ENCODE measurements at places on chromosomes 4 and X.

DNA sequence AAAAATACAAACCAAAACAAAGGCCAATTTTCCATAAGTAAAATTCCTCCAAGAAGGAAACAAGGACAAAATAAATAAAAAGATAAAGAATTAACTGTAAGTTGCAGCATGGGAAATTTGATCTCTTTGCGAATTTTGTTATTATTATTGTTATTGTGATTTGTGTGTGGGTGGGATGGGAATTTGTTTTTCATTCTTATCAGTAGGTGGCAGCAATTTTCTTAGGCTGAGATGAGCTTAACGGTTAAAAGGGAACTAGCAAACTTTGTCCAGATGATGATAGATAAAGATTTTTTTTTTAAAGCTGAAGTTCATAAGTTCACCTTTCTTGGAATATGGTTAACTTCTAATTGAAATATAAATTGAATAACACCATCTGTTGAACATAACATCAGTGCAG lies 83.2 kb upstream of the IL1RAPL2 start:
- no peak for DNase-seq

GRCh38 chr4:73892966-73893365 lies 23.8 kb downstream of the CXCL1 start:
- DNase-seq, result no peak

DNA sequence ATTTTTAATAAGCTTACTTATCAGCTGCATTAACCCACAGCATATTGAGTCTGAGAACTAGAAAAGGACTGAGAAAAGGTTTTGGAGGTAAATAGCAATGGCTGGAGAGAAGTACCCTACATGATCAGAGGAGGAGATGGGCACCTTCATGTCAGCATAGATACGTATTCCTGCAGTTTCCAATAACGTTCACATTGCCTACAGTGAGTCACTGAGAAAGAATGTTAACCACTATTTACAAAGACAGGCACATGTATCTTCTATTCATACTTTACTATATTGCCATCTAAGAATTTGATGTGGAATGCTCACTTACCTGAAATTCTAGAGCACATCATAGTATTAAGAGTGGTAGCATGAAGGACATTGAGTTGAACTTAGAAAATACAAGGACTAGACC lies 92.5 kb downstream of the TLL1 start:
- peak; percentile 39 for DNase-seq

GRCh38 chrX:18390941-18391538 lies 34.4 kb upstream of the CDKL5 start:
- peak; percentile 40 for DNase-seq

GRCh38 chr4:81454948-81455347 lies 16.8 kb downstream of the RASGEF1B start:
- no peak for DNase-seq

DNA sequence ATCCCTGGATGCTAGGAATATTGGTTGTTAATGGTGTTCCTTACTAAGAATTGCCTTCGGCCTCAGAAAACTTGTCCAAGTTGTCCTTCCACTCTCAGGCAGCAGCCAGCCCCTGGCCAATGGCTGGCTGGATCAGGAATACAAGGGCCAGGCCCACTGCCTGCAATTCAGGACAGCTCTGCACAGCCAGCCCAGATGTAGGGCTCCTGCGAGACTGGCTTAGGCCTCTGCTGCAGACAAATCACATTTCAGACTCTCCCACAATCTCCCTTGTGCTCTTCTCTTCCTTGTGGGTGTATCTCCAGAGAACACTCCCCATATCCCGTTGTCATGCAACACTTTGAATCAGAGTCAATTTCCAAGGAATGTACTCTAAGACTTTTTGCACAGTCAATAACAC lies 747.6 kb upstream of the FTHL17 start:
- DNase-seq, result no peak

Measured in HTR-8/SVneo (cell line).